AG04449 (cell line): ENCODE measurements at places on chromosomes 13 and 19.

- no peak for DNase-seq
Measured at GRCh38 chr19:34402074-34402600, 2.1 kb upstream of the PDCD2L start.

DNA sequence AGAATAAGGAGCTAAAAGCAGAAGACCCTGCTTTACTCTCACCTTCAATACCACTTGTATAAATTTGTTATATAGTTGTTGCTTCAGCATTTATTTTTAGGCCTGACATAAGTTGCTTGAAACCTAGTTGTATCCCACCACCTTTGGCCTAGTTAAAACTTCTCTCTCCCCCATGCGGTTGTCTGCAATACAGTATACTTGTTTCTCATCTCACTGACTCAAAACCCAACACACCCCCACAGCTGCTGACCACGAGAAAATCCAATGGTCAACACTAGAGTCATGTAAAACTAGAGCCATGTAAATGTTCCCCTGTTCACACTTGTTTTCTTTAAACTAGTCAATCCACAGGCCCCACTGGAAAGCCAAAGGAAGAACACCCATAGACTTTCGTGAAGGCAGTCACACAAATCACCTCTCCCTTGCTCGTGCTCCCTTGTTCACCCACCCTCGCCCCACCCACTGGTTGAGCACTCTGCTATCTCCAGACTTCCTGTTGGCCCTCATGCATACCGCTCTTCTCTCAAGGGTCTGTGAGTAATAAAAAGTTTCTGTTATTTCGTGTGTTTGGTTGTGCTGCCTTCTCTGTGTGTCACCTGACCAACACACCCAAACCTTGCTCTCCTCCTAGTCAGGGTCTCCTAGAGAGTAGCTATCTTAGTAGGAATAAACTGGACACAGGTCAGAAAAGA lies 12.9 kb upstream of the CCDC169 start:
- no peak for DNase-seq

DNA sequence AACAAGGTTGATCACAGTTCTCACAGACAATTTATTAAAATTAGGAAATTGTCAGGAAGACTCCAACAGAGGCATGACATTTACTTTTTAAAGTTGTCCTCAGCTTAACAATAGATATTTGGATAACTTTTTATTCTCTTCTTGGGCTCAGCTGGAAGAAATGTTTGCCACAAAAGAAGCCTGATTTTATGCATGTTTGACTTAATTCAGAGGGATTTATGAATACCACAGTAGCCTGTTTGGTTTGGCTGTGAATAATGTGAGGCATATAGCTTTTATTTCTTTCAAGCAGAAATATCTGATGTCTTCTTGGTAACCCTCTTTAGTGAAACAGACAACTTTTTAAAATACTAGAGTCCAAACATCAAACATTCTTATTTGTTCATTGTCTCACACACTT lies 1464.5 kb upstream of the SLC10A2 start:
- DNase-seq, result no peak

- no peak for DNase-seq
Measured at GRCh38 chr19:1397838-1398237, 3.5 kb downstream of the GAMT start.

DNA sequence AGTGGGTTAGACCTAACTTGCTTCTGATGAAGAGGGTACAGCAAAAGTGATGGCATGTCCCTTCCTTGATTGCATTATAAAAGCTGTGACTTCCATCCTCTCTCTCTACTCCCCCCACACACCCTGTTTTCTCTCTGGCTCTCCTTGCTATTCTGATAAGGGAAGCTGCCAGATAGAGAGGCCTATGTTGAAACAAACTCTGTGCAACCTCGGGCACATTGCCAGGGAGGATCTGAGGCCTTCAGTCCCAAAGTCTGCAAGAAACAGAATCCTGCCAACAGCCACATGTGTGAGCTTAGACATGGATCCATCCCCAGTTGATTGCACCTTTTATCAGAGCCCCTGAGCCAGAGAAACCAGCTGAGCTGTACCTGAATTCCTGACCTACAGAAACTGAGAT lies 44.8 kb upstream of the ARGLU1 start:
- DNase-seq, result no peak
